ENCODE measurements at places on chromosomes 7 and 10. TPM values are rescaled to one million over a fixed set of nuclear protein-coding genes. Genes with fewer than 3 reads are reported as not detected.

DKK1 gene
- total RNA-seq: 40.3 TPM

ANKRD22 gene
- 4.2 TPM for total RNA-seq

MRPL43 gene
- 65.9 TPM for total RNA-seq

MRC1 gene
- 2.4 TPM for total RNA-seq

ITGA8 gene
- total RNA-seq: 17.3 TPM

NEUROD6 gene
- total RNA-seq: not detected

TRIM56 gene
- 10.0 TPM for total RNA-seq

INA gene
- total RNA-seq: 0.16 TPM

DRGX gene
- total RNA-seq: not detected

COL26A1 gene
- 11.6 TPM for total RNA-seq

POLD2 gene
- 59.9 TPM for total RNA-seq

PLPP4 gene
- total RNA-seq: 3.4 TPM

SMKR1 gene
- total RNA-seq: 0.88 TPM

ZNF804B gene
- not detected for total RNA-seq

EPHA1 gene
- total RNA-seq: 39.4 TPM

SEMA3C gene
- total RNA-seq: 139 TPM

PRSS37 gene
- not detected for total RNA-seq

LOXL4 gene
- 32.7 TPM for total RNA-seq

RBM20 gene
- 4.0 TPM for total RNA-seq

ACTL6B gene
- total RNA-seq: not detected

Data from hepatocyte (in vitro differentiated cells).